ENCODE measurements at places on chromosomes 12 and 14.

DNA sequence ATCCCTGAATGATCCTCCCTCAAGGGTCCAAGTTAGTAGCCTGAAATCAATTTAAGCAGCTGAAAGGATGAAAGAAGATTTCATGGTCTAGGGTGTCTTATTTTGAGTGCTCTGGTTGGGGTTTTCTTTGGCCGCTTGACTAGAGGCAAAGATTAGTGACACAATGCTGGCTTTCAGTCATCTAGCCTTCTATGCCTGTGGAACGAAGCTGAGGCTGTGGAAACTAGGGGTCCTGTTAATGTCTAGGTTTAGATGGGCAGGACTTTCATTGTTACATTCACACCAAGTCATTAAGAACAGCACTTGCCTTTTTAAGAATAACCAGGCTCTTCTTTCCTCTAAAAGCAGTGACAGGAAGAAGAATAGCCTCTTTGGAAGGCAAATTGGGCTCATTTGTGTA is 253.8 kb upstream of the E2F7 start:
- DNase-seq, result no peak

DNA sequence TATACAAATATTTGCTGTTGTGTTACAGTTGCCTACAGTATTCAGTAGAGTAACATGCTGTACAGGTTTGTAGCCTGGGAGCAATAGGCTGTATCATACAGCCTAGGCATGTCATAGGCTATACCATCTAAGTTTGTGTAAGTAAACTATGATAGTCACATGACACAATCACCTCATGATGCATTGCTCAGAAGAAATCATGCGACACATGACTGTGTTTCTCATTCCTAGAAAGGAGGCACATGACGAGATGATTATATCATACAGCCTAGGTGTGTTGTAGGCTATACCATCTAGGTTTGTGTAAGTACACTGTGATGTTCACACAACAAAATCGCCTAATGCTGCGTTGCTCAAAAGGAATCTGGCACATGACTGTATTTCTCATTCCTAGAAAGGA is 31.9 kb downstream of the NOPCHAP1 start:
- DNase-seq, result no peak

GRCh38 chr12:89166525-89166934 is 185.8 kb downstream of the DUSP6 start:
- peak; percentile 4 for DNase-seq

DNA sequence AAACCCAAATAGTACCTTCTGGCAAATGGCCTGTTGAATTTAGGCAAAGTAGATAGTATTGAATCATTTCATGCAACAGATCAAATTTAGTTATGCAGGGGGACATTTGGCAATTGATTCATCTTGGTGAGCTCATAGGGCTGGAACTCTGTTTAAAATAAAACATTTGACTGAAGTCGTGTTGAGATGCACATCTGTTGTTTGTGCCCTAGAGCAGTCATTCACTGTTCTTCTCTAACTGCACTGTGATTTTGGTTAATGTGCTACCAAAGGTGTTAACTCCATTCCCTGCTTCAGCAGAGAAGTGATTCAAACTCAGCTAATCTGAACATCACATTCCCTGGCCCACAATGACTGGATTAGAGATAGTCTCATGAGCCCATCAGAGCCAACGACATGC is 44.0 kb upstream of the CSRP2 start:
- DNase-seq, result no peak

DNA sequence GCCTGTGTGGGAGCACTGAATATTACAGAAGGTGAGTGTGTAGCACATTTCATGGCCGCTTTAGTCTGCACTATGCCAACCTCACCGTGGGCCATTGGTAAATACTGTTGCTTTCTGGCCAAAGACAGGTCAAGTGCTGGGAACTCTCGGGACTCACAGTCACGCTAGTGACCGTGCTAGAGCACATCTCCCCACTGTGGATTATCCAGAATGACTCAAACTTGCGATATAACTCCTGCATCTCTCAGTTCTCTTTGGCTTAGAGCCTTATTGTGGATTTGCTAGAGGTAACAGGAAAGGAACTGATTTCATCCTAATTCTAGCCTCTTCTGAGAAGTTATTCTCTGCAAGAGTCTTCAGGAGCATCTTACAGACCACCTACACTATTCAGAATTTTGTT is 86.5 kb downstream of the DAD1 start:
- DNase-seq, result no peak

DNA sequence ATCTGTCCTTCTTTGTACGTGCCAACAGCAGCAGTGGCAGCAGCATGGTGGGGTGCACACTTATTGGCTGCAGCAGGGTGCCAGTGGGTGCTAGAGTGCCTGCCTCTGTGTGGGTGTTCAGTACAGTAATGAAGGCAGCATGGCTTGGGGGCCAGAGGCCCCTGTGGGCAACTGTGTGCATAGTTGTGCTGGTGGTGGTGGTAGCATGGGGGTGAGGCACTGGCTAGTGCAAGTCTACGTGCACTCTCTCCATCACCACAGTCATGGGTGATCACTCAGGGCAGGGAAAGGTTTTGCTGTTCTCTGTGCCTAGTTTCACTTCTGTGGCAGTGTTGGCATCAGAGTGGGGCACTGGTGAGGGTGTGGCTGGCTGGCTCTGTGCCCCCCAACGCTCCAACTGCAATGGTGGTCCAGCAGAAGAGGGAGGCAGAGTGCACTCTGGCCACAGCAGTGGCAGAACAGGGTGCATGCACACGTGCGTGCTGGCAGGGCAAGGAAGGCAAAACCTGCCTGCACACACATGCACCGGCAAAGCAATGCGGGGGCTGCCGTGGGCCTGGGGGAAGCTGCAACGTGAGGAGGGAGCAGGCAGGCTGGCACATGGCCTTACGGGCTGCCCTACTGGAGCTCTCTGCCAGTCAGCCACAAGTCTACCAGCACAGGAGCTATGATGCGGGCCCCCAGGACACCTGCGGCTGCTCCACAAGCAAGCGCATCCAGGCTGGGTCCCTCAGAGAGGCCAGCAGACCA is 60.1 kb downstream of the CRACR2A start:
- DNase-seq, result no peak

GRCh38 chr12:43079476-43079875 is 472.5 kb downstream of the ADAMTS20 start:
- DNase-seq, result no peak

- no peak for DNase-seq
Observed at GRCh38 chr12:103768467-103769123, 72.4 kb downstream of the NT5DC3 start.

DNA sequence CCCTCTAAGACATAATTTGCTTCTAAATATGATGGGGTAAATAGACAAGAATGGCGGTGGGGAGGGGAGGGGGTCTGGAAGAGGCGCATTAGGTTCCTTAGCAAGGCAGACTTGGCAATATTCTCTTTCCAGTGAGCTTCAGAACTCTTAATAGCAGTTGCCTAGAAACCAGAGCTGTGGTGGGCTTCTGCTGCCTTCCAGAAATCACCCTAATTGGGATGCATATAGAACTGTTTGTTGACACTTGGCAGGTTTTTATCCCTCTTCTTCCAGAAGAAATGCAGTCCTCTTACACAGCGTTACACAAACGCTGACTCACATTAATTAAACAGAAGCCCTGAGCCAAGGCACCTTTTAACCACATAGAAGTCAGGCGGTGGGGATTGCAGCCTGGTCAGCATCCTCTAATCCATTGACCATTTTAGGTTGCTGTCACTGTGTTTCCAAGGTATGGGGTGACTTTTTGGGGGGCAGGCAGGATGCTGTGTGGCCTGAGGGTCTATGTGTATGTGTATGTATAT is 114.1 kb downstream of the CCDC60 start:
- DNase-seq, result no peak

- no peak for DNase-seq
Observed at GRCh38 chr14:91374287-91374878, 43.2 kb downstream of the CCDC88C start.

- no peak for DNase-seq
Observed at GRCh38 chr14:40955131-40955505, 651.6 kb upstream of the LRFN5 start.

- peak; percentile 1 for DNase-seq
Observed at GRCh38 chr14:40417777-40418401, 985.7 kb upstream of the FBXO33 start.

DNA sequence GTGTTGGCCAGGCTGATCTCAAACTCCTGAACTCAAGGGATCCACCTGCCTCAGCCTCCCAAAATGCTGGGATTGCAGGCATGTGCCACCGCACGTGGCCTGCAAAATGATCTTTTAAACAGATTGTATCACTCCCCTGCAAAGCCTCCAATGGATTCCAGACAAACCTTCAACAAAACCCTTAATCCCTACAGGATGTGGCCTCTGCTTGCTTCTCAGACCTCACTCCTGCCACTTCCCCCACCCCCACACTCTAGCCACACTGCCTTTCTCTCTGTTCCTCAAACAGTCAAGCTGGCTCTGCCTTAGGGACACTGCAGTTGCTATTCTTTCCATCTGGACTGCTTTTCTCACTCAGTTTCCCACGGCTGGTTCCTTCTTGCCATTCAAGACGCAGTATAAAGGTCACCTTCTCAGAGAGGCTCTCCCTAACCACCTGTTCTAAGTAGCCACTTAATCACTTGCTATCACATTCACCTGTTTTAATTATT is 47.3 kb upstream of the TMED10 start:
- DNase-seq, result no peak

DNA sequence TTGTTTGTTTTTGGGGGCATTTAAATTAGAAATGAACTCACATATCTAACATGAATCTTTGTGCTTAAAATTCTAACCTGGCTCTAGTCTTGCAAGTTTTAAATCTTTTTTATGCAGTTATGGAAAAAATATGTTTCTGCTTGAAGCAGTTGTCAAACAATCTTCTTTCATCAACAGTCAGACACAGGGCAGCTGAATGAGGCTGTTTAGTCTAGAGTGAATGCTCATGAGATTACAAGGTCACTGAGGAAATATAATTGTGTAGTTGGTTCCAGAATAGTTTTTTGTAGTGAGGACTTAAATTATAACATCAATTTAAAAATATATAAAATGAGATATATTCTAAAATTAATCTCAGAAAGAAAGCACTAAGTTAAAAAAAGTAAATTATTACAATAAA is 76.5 kb downstream of the TRMT5 start:
- no peak for DNase-seq

DNA sequence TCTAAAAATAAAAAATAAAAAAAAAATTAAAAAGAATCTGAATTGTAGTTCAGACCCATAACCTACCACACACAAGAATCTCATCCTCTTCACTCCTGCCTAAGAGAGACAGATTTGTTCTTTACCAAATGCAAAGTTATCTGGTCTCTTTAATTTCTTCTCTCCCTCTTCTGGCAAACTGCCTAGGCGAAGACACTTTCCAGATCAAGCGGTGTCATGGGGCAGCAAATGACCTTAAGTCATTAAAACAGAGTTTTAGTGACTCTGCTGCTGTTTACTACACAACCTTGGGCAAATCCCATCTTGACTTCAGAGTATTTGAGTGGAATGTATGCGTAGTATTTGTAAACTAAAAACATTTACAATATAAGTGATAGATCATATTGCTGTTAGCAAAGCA is 60.9 kb upstream of the NID2 start:
- DNase-seq, result no peak

GRCh38 chr14:84181072-84181471 is 1348.9 kb upstream of the FLRT2 start:
- DNase-seq, result no peak

DNA sequence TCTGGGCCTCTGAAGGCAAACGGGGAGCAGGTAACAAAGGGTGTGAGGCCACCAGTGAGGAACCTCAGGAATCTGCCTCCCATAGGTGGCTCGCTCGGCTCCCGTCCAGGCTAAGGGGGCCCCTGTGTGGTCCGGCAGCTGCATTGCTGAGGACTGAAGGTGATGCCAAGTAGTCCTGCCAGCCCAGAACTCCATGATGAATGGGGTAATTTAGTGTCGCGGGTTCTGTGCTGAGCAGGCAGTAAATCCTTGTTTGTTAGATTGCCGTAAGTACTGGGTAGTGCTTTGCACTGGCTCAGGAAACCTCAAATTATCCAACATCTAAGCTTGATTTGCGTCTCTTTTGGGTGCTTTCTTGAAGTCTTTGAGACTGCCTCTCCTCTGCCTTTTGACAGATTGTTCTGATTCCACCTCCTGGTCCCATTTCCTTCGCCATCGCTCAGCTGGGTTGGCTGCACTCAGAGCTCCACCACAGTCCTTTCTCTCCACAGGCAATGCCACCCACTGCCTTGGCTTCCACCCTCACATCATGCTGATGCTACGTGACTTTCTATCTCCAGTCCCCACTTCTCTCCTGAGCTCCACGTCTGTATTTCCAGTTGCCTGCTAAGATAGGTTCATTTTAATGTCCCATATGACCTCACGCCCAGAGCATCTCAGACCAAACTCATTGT is 392.0 kb downstream of the FUT8 start:
- no peak for DNase-seq

DNA sequence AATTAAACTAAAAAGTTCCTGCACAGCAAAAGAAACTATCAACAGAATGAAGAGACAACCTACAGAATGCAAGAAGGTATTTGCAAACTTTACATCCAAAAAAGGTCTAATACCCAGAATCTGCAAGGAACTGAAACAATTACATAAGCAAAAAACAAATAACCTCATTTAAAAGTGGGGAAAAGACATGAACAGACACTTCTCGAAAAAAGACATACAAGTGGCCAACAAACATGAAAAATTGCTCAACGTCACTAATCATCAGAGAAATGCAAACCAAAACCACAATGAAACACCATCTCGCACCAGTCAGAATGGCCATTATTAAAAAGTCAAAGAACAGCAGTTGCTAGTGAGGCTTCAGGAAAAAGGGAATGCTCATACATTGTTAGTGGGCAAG is 15.2 kb downstream of the PDE6H start:
- no peak for DNase-seq

GRCh38 chr14:69066396-69067171 is 86.3 kb downstream of the DCAF5 start:
- DNase-seq, result no peak

- no peak for DNase-seq
Observed at GRCh38 chr12:72631926-72632685, 359.9 kb downstream of the TRHDE start.

DNA sequence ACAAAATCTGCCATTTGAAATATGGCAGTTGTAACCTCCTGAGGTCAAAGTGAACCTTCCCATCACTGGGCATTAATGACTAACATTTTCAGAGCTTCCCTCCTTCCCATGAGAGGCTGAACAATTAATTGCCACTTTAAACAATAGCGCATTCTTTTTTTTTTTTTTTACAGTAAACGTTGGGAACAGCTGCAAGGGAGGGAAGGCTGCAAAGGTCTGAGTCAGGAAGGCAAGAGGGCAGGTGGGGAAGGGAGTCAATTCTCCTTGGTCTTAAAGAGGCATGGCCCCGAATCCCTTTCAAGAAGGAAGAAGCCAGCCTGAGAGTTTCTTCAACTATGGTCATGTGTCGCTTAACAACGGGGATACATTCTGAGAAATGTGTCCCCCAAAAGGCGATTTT is 41.0 kb upstream of the PLEKHG3 start:
- no peak for DNase-seq

- DNase-seq, result no peak
Observed at GRCh38 chr12:72141381-72141780, 130.8 kb upstream of the TRHDE start.

Measured in GM19239 (cell line).